Esophagus squamous epithelium (tissue), 5 donors: ENCODE measurements at places on chromosomes 7 and 10. TPM values are rescaled to one million over a fixed set of nuclear protein-coding genes. Genes with fewer than 3 reads are reported as not detected.

ARHGAP12 gene
- total RNA-seq, result 8.5 TPM

AKAP9 gene
- 57.5 TPM for total RNA-seq

CAV1 gene
- total RNA-seq, result 21.7 TPM

PDZD7 gene
- 0.26 TPM for total RNA-seq

AOAH gene
- 12.0 TPM for total RNA-seq

WASHC2C gene
- total RNA-seq, result 18.9 TPM

SMURF1 gene
- total RNA-seq, result 22.0 TPM

ABCB1 gene
- total RNA-seq, result 2.1 TPM

ZRANB1 gene
- total RNA-seq, result 11.7 TPM

CPA4 gene
- 7.8 TPM for total RNA-seq

GIMAP4 gene
- 23.7 TPM for total RNA-seq

TRIM73 gene
- total RNA-seq, result 1.7 TPM

KIAA1217 gene
- 67.6 TPM for total RNA-seq

SPDYE1 gene
- not detected for total RNA-seq

PTN gene
- total RNA-seq, result 95.9 TPM

GFRA1 gene
- 1.0 TPM for total RNA-seq

PON1 gene
- total RNA-seq, result not detected
